Uterus (tissue), 4 donors: ENCODE measurements at places on chromosomes 3 and 15. TPM values are rescaled to one million over a fixed set of nuclear protein-coding genes. Genes with fewer than 3 reads are reported as not detected.
A peak's percentile ranks its signal among the peaks of the same experiment; 100 is the strongest.

- no peak for DNase-seq
- H3K4me1 ChIP-seq, result no peaks in the 10 kb centered on the region
- H3K4me3 ChIP-seq, result no peak overlapping the region
- no peak overlapping the region for H3K27ac ChIP-seq
- no peaks in the 10 kb centered on the region for H3K27me3 ChIP-seq
Observed at GRCh38 chr3:128067489-128067888, 15.3 kb downstream of the SEC61A1 start.

DNA sequence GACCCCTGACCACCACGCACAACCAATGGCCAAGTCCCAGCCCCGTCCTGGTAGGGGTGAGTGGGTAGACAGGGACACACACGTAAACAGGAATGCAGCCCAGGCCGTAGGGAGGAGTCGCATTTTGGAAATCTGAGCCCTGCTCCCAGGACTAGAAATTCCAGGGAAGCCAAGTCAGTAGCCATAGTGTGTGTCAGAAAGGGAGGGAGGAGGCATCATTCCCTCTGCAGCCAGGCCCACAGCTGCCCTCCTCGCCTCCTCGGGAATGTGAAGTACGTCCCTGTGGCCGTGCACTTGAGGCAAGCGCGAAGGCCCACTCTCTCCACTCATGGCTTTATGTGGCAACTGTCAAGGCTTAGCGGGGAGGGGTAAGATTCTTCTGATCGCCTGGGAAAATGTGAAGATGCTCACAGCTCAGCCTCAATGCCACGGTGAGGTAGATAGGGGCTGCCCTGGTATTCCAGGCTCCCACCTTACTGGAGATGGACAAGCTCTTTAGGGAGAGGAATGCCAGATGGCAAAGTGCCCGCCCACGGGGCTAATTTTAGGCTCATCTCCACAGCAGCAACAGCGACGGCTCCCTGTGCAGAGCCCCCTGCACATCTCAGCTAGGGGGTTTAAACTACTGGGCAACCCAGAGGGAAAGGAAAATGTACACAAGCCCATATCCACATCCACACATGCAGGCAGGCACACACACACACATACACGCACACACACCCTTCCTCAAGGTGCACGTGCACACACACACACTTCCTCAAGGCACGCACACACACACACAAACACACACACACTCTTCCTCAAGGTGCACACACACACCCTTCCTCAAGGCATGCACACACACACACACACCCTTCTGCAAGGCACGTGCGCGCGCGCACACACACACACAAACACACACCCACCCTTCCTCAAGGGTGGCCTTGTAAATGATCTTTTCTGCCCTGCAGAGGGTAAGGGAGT lies 65.5 kb downstream of the ADCY5 start:
- no peak overlapping the region for H3K4me3 ChIP-seq
- peak overlapping the region; percentile 74 for H3K27ac ChIP-seq
- peaks cover 15% of the 10 kb centered on the region for H3K4me1 ChIP-seq
- H3K36me3 ChIP-seq, result no peaks in the 10 kb centered on the region
- H3K27me3 ChIP-seq, result no peaks in the 10 kb centered on the region

DNA sequence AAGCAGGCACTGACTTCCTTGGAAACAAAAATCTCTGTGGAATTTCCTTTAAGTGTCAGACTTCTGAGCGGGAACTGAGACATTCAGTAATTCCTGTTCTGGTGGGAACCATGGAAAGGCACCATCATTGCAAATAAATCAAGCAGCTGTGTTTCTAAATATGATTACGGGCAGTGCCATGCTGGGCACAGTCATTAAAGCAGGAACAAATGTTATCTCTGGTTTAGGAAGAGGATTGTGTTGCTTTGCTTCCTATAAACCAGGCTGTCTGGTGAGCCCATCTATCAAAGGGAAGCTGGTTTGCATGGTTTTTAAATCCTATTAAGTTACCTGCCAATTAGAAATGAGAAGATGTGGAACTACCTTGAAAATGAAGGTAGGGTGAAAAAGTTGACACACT lies 86.7 kb downstream of the EBLN2 start:
- no peak for DNase-seq
- no peaks in the 10 kb centered on the region for H3K36me3 ChIP-seq
- H3K4me1 ChIP-seq, result no peaks in the 10 kb centered on the region
- no peaks in the 10 kb centered on the region for H3K27me3 ChIP-seq
- no peak overlapping the region for H3K4me3 ChIP-seq
- H3K27ac ChIP-seq, result no peak overlapping the region

The NOP10 gene
- 78.0 TPM for total RNA-seq

DNA sequence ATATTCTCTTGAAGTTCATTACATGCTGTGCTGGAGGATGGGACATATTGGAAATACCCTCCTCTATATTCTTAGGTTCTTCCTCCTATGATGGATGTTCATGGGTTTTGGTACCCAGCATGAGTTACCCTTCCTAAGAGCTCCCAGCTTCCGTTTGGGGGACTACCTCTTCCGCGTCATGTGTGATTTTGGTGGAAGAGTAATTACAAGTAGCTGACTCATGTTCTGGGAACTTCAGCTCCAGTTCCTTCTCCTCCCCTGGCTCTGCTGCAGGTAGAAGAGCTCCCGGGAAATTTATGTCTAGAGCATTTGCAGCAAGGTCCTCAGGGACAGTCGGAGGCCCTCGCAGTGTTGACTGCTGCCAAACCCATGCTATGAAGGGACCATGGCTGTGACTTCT lies 208.8 kb upstream of the IL12A start:
- no peaks in the 10 kb centered on the region for H3K36me3 ChIP-seq
- no peak overlapping the region for H3K27ac ChIP-seq
- no peak overlapping the region for H3K4me3 ChIP-seq
- H3K27me3 ChIP-seq, result no peaks in the 10 kb centered on the region

- no peak overlapping the region for H3K27ac ChIP-seq
- H3K36me3 ChIP-seq, result no peaks in the 10 kb centered on the region
- no peaks in the 10 kb centered on the region for H3K27me3 ChIP-seq
- no peak overlapping the region for H3K4me3 ChIP-seq
- no peak for DNase-seq
Observed at GRCh38 chr15:95990833-95991232, 339.7 kb upstream of the NR2F2 start.

The PRR20G gene
- not detected for total RNA-seq

GRCh38 chr3:66029014-66029413 lies 9.7 kb downstream of the MAGI1 start:
- no peak overlapping the region for H3K27ac ChIP-seq
- no peaks in the 10 kb centered on the region for H3K27me3 ChIP-seq
- DNase-seq, result no peak
- no peak overlapping the region for H3K4me3 ChIP-seq
- H3K4me1 ChIP-seq, result no peaks in the 10 kb centered on the region

GRCh38 chr3:98567666-98568270 lies 25.6 kb downstream of the CPOX start:
- no peaks in the 10 kb centered on the region for H3K36me3 ChIP-seq
- no peaks in the 10 kb centered on the region for H3K4me1 ChIP-seq
- no peak overlapping the region for H3K27ac ChIP-seq

DNA sequence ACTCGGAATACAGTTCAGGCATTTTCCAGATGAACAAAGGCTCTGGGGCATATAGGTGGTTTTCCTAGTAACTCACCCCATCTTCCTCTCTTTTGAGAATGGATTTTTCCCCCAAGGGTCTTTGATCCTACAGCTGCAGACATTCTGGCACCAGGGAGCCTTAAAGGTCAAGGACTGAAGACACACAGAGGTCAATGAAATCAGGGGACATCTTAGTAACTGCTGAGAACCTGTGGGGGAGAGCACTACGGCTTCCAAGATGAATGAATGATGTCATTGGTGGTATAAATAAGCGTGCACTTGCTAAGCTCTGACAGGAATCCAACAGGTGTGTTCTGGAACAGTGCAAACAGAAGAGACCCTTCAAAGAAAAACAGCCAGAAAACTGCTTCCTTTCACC lies 36.3 kb downstream of the TMEM212 start:
- peaks cover 3% of the 10 kb centered on the region for H3K4me1 ChIP-seq
- no peak overlapping the region for H3K4me3 ChIP-seq
- peak overlapping the region; percentile 80 for H3K27ac ChIP-seq
- no peaks in the 10 kb centered on the region for H3K27me3 ChIP-seq

- H3K27me3 ChIP-seq, result peaks cover 91% of the 10 kb centered on the region
- H3K4me3 ChIP-seq, result no peak overlapping the region
- no peak for DNase-seq
Observed at GRCh38 chr3:181701096-181701495, 10.6 kb upstream of the SOX2 start.

The IL12A gene
- total RNA-seq, result not detected

GRCh38 chr3:71312461-71312860 lies 271.1 kb downstream of the FOXP1 start:
- no peak for DNase-seq
- H3K4me3 ChIP-seq, result no peak overlapping the region
- no peaks in the 10 kb centered on the region for H3K4me1 ChIP-seq
- no peaks in the 10 kb centered on the region for H3K36me3 ChIP-seq
- H3K27me3 ChIP-seq, result no peaks in the 10 kb centered on the region

GRCh38 chr3:77326586-77326985 lies 286.7 kb downstream of the ROBO2 start:
- no peak for DNase-seq
- no peaks in the 10 kb centered on the region for H3K27me3 ChIP-seq
- H3K4me3 ChIP-seq, result no peak overlapping the region
- H3K27ac ChIP-seq, result no peak overlapping the region
- no peaks in the 10 kb centered on the region for H3K4me1 ChIP-seq
- no peaks in the 10 kb centered on the region for H3K36me3 ChIP-seq

The GOLGA8O gene
- not detected for total RNA-seq
